Aorta (tissue), 5 donors: ENCODE measurements at places on chromosomes 4 and X.

- no peak overlapping the region for H3K4me3 ChIP-seq
- no peaks in the 10 kb centered on the region for H3K27me3 ChIP-seq
- no peak for DNase-seq
These were observed 25.8 kb upstream of the ARHGEF38 start for GRCh38 chr4:105526656-105527055.

DNA sequence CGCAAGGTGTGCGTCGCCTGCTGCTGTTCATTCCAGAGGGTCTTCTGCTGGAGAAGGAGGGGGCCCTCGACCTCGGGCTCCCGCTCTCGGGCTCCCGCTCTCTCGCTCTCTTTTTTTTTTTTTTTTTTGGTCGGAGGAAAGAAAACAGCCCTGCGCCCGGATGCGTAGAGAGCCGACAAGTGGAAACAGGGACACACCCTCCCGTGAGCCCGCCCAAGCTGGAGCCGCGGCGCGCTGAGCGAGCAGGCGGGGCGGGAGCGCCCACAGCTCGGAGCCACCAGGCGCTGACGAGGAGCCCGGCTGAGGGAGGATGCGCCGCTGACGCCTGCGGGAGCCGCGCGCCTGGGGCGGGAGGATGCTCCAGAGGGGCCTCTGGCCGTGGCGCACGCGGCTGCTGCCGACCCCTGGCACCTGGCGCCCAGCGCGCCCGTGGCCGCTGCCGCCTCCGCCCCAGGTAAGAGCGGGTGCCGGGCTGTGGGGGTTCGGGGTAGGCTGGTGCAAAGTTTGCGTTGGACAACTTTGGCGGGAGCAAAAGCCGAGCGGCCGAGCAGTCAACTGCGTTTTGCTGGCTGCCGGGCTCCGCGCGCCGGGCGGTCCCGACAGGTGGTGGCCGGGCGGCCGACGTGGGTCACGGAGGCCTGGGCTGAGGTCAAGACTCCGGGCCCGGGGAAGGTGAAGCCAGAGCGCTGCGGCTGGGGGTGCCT lies at the start of gene MCUB:
MCUB (plus strand) TSS at position 264 of the 704 bp plus-strand sequence; CDS start at position 356, 92 bp downstream.
- no peaks in the 10 kb centered on the region for H3K27me3 ChIP-seq
- H3K36me3 ChIP-seq, result no peaks in the 10 kb centered on the region

- H3K36me3 ChIP-seq, result no peaks in the 10 kb centered on the region
- H3K27ac ChIP-seq, result no peak overlapping the region
- no peak for DNase-seq
- H3K4me3 ChIP-seq, result no peak overlapping the region
- H3K4me1 ChIP-seq, result no peaks in the 10 kb centered on the region
These were observed 23.5 kb upstream of the BDH2 start for GRCh38 chr4:103123114-103123513.

DNA sequence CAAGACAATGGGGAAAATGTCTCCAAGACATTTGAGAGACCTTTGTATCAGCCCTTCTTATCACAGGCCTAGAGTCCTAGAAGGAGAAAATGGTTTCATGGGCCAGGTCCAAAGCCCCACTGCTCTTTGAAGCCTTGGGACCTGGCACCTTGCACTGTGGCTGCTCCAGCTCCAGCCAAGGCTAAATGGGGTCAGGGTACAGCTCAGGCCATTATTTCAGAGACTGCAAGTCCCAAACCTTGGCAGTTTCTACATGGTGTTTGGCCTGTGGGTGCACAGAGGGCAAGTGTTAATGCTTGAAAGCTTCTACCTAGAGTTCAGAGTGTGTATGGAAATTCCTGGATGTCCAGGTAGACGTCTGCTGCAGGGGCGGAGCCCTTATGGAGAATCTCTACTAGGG lies 28.5 kb downstream of the SHROOM3 start:
- peaks cover 2% of the 10 kb centered on the region for H3K4me1 ChIP-seq
- DNase-seq, result no peak
- H3K27ac ChIP-seq, result no peak overlapping the region
- H3K27me3 ChIP-seq, result no peaks in the 10 kb centered on the region
- H3K36me3 ChIP-seq, result no peaks in the 10 kb centered on the region

DNA sequence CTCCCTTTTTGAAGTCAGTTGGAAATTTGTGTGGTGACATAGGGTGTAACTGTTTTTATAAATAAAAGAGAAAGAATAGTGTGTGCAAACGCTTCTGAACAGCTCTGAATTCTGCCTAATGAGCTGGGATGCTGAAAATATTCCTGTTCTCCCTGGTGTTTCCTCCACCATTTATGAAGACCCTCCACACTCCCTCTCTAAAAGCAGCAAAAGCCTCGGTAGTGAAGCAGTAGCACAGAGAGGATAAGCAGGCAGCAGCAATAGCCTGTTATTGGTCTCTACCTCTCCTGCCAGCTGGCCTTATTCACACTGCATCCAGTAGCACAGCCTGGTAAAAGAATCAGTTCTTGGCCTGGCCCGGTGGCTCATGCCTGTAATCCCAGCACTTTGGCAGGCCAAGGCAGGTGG lies 406.1 kb downstream of the IQCM start:
- DNase-seq, result no peak
- no peak overlapping the region for H3K4me3 ChIP-seq
- H3K27ac ChIP-seq, result no peak overlapping the region
- no peaks in the 10 kb centered on the region for H3K4me1 ChIP-seq
- no peaks in the 10 kb centered on the region for H3K36me3 ChIP-seq

DNA sequence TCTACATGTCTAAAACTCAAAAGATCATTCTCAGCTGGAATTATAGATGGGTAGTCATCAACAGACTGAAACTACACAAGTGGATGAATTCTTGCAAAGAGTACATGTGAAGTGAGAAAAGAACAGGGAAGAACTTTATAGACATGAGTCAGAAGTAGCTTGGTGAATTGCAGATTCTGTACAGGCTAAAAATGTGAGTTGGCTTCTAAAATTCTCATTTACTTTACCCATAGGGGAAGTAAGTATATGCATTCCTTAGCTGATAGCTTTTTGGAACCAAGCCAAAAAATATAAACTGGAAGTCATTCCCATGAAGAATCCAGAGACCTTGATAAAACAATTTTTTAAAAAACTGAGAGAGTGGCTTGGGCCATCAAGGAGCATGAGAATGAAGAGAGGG lies 584.2 kb upstream of the FTHL17 start:
- H3K4me3 ChIP-seq, result no peak overlapping the region
- H3K27me3 ChIP-seq, result no peaks in the 10 kb centered on the region
- no peaks in the 10 kb centered on the region for H3K36me3 ChIP-seq
- H3K27ac ChIP-seq, result no peak overlapping the region
- DNase-seq, result no peak

DNA sequence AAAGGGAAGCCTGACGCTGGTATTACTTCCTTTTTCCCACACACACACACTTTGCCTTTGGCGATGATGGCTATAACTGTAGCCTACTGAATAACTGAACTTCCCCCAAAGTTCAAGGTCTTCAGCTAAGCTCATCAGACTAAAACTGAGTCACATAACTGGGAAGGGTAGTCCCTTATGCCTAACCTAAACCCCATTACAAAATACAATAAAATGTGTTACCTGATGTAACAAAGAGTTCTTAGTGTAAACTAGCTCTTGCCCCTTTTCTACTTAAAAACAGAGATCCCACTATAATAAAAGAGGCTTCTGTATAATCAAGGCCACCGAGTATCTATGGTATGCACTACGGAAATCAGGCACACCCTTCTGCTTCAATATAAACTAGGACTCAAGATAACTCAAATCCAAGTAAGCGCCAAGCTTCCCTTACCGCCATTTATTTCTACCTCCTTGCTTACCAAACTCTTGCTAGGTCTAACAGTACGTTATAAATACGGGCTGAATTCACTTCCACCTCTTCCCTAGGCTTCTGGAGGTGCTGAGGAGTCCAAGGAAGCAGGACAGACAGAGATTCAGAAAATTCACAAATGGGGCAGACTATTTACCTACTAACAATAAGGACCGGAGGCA lies 2.4 kb downstream of the OTUD4 start:
- peaks cover 3% of the 10 kb centered on the region for H3K4me1 ChIP-seq
- no peak for DNase-seq
- peak overlapping the region; percentile 65 for H3K27ac ChIP-seq
- H3K27me3 ChIP-seq, result no peaks in the 10 kb centered on the region

GRCh38 chr4:124938836-124939235 lies 226.3 kb upstream of the ANKRD50 start:
- peaks cover 3% of the 10 kb centered on the region for H3K4me1 ChIP-seq
- H3K4me3 ChIP-seq, result no peak overlapping the region
- no peaks in the 10 kb centered on the region for H3K36me3 ChIP-seq
- no peaks in the 10 kb centered on the region for H3K27me3 ChIP-seq
- no peak for DNase-seq
- no peak overlapping the region for H3K27ac ChIP-seq

DNA sequence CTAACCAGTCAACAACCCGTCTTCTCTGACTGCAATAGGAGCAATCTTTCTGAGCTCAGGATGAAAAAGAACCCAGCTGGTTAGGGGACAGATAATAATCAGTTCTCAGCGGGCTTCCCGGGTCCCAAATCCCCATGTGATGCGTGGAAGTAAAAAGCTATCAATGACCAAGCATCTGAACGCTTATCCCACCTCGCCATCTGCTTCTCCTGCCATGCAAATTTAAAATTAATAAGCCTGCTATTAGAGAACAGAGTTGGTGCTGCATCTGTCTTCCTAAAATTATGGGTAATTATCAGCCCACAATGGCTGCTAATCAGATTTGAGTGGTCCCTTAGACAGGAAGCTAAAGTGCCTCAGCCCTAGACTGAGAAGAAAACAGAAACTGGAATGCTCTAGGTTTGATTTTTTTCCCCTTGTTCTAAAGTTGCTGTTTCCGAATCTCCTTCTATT lies 37.5 kb downstream of the AFAP1 start:
- no peaks in the 10 kb centered on the region for H3K36me3 ChIP-seq
- H3K27ac ChIP-seq, result peak overlapping the region; percentile 84
- H3K4me1 ChIP-seq, result peaks cover 8% of the 10 kb centered on the region
- H3K4me3 ChIP-seq, result no peak overlapping the region

DNA sequence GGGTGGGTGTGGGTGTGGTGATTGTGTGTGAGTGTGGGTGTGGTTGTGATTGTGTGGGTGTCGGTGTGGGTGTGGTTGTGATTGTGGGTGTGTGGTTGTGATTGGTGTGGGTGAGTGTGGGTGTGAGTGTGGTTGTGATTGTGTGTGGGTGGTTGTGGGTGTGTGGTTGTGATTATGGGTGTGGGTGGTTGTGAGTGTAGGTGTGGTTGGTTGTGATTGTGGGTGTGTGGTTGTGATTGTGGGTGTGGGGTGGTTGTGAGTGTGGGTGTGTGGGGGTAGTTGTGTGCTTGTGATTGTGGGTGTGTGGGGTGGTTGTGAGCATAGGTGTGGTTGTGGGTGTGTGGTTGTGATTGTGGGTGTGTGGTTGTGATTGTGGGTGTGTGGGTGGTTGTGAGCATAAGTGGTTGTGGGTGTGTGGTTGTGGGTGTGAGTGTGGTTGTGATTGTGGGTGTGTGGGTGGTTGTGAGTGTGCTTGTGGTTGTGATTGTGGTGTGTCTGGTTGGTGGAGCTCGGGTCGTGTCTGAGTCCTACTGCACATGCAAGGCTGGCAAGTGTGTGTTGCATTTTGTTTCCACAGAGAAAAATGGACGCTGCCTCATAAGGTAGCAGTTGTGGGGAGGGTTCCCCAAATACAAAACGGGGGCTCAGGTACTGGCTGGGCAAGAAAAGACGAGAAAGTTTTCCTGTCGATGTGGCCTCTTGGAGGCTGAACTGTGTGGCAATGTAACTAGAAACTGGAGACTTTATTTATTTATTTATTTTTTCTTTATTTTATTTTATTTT lies 116.7 kb downstream of the UBE2K start:
- H3K4me1 ChIP-seq, result no peaks in the 10 kb centered on the region
- no peak overlapping the region for H3K4me3 ChIP-seq
- no peaks in the 10 kb centered on the region for H3K36me3 ChIP-seq
- no peak for DNase-seq
- H3K27me3 ChIP-seq, result no peaks in the 10 kb centered on the region

GRCh38 chrX:104564921-104565703 lies 887 bp upstream of the IL1RAPL2 start:
- H3K27ac ChIP-seq, result no peak overlapping the region
- DNase-seq, result no peak
- H3K36me3 ChIP-seq, result no peaks in the 10 kb centered on the region
- H3K4me1 ChIP-seq, result no peaks in the 10 kb centered on the region
- H3K4me3 ChIP-seq, result no peak overlapping the region
- no peaks in the 10 kb centered on the region for H3K27me3 ChIP-seq

GRCh38 chr4:170769862-170770261 lies 680.1 kb upstream of the AADAT start:
- no peak overlapping the region for H3K27ac ChIP-seq
- H3K27me3 ChIP-seq, result no peaks in the 10 kb centered on the region
- H3K36me3 ChIP-seq, result no peaks in the 10 kb centered on the region
- no peaks in the 10 kb centered on the region for H3K4me1 ChIP-seq

GRCh38 chr4:156439576-156440200 lies 486.0 kb upstream of the CTSO start:
- no peaks in the 10 kb centered on the region for H3K4me1 ChIP-seq
- no peaks in the 10 kb centered on the region for H3K27me3 ChIP-seq
- no peak overlapping the region for H3K4me3 ChIP-seq
- H3K27ac ChIP-seq, result no peak overlapping the region
- H3K36me3 ChIP-seq, result no peaks in the 10 kb centered on the region

DNA sequence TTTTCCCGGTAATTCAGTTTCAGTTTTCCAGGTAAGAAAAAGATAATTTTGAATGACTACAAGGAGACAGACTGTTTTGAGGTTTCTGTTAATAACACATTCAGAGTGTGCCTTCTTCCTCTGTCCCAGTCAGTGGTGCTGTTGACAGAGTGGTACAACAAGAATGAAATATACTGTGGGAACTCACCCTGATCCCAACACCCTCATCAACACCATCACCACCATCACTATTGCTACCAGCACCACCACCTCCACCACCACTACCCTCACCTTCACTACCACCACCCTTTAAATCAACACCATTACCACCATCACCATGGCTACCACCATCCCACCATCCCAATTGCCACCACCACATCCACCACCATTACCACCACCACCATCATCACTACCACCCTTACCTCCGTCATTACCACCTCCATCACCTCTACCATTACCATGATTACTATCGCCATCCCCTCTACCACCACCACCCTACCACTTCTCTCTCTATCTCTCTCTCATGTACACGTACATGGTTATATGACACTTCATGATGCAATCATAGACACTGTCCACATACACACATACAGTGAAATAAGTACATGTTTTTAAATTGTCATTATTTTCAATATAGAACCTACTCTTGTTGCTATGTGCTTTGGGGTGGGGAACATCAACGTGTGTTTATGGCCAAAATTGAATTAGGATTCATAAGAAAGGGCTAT lies 91.5 kb downstream of the MAMLD1 start:
- no peak overlapping the region for H3K27ac ChIP-seq
- no peaks in the 10 kb centered on the region for H3K27me3 ChIP-seq
- H3K4me1 ChIP-seq, result no peaks in the 10 kb centered on the region
- H3K4me3 ChIP-seq, result no peak overlapping the region

DNA sequence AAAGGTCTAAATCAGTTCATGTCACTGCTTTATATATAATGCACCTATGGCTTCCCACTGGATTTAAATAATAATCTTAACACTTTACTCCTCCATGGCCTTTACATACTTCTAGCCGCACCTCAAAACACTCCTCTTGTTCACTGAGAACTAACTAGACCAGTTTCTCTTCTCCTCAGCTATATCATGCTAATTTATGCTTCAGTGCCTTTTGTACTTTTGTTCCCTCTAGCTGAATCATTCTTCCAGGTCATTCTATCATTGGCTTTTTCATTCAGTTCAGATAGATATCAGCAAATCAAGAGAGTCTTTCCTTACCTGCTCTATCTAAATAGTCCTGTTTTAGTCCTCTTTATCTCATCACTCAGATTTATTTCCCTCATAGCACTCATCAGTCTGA lies 64.2 kb downstream of the TET2 start:
- no peaks in the 10 kb centered on the region for H3K36me3 ChIP-seq
- H3K27me3 ChIP-seq, result no peaks in the 10 kb centered on the region
- H3K4me3 ChIP-seq, result no peak overlapping the region
- no peak overlapping the region for H3K27ac ChIP-seq
- no peaks in the 10 kb centered on the region for H3K4me1 ChIP-seq
